ENCODE measurements at places on chromosomes 1 and 21. TPM values are rescaled to one million over a fixed set of nuclear protein-coding genes. Genes with fewer than 3 reads are reported as not detected.

Gene TMEM39B
- total RNA-seq = 23.8 TPM

Gene ZNF683
- not detected for total RNA-seq

Gene C1orf141
- total RNA-seq = not detected

Gene KCNE2
- not detected for total RNA-seq

Gene NBPF6
- not detected for total RNA-seq

- peak overlapping the region; percentile 88 for H3K27ac ChIP-seq
- peak overlapping the region; percentile 92 for H3K4me3 ChIP-seq
- peaks cover 31% of the 10 kb centered on the region for H3K4me1 ChIP-seq
- no peaks in the 10 kb centered on the region for H3K27me3 ChIP-seq
- H3K36me3 ChIP-seq = peaks cover 16% of the 10 kb centered on the region
- DNase-seq = no peak
Observed at GRCh38 chr1:150875197-150876118, 941 bp downstream of the ARNT start.

DNA sequence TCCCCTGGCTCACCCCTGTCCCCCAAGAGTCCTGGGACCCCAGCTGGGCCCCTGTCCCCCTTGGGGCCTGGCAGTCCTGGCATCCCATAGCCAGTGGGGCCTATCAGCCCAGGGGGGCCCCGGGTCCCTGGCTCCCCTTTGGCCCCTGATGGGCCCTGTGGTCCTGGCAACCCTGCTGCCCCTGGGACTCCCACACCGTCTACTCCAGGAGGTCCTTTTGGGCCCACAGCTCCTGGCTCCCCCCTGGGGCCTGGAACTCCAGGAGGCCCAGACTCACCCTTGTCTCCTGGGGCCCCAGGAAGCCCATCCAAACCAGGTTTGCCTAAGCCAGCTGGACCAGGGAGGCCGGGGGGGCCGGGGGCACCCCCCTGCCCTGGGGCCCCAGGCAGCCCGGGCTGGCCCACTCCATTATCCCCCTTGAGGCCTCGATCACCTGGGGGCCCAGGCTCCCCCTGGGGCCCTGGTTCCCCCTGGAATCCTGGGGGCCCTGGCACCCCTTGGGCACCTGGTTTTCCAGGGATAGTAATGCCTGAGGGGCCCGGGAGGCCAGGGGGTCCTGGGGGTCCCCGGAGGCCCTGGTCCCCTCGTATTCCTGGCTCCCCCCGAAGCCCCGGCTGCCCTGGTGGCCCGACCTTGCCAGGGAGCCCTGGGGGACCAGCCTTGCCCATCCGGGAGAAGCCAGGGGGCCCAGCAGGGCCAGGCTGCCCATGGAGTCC lies 10.1 kb downstream of the ADPRS start:
- H3K27ac ChIP-seq = no peak overlapping the region
- peaks cover 26% of the 10 kb centered on the region for H3K36me3 ChIP-seq
- H3K4me1 ChIP-seq = peaks cover 3% of the 10 kb centered on the region
- H3K27me3 ChIP-seq = no peaks in the 10 kb centered on the region
- H3K4me3 ChIP-seq = no peak overlapping the region

- DNase-seq = no peak
- no peaks in the 10 kb centered on the region for H3K27me3 ChIP-seq
- H3K36me3 ChIP-seq = peaks cover 73% of the 10 kb centered on the region
- no peaks in the 10 kb centered on the region for H3K4me1 ChIP-seq
Observed at GRCh38 chr1:109592916-109593315, 26.5 kb downstream of the GNAT2 start.

- no peak overlapping the region for H3K4me3 ChIP-seq
- H3K4me1 ChIP-seq = no peaks in the 10 kb centered on the region
- H3K27ac ChIP-seq = no peak overlapping the region
- no peaks in the 10 kb centered on the region for H3K36me3 ChIP-seq
- no peak for DNase-seq
- H3K27me3 ChIP-seq = peaks cover 13% of the 10 kb centered on the region
Observed at GRCh38 chr1:63276624-63277023, 45.7 kb upstream of the FOXD3 start.

DNA sequence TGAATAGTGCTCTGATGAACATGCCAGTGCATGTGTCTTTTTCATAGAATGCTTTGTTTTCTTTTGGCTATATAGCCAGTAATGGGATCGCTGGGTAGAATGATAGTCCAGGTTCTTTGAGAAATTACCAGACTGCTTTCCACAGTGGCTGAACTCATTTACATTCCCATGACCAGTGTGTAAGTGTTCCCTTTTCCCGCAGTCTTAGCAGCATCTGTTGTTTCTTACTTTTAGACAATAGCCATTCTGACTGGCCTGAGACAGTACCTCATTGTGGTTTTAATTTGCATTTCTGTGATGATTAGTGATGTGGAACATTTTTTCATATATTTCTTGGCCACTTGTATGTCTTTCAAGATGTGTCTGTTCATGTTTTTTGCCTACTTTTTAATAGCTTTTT lies 784.5 kb downstream of the USP25 start:
- H3K27ac ChIP-seq = no peak overlapping the region
- DNase-seq = no peak
- no peaks in the 10 kb centered on the region for H3K36me3 ChIP-seq
- H3K4me1 ChIP-seq = no peaks in the 10 kb centered on the region
- H3K27me3 ChIP-seq = no peaks in the 10 kb centered on the region

DNA sequence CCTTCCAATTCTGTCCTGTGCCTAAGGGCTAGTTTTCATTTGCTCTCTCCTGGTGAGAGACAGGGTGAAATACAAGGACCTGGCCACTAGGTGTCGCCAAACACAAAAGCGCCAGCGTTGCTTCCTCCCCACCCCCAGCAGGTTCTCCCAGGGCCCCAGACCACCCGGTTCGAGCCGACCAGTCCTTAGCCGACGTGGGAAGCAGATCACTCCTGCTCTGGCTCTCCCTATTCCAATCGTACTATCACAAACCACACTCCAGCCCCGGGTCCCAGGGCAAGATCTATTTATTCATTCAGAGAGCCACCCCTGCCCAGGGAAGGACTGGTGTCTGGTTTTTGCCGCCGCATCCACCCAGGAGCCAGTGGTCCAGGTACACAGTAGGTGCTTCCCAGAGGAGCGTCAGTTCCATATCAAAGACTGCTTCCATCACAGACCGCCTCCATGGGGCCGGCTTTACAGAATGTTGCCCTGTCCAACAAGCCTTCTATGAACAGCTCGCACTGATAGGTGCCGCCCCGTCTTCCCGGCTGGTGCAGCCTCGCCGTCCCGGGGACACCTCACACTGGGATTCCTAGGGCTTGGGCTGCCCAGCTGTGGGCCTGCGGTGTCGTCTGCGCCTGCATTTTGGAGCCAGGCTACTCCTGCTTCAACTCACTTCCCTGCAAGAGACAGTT lies 35.0 kb downstream of the CTNNBIP1 start:
- no peak overlapping the region for H3K4me3 ChIP-seq
- no peaks in the 10 kb centered on the region for H3K27me3 ChIP-seq
- no peaks in the 10 kb centered on the region for H3K36me3 ChIP-seq

GRCh38 chr1:112872551-112872962 lies 83.4 kb downstream of the SLC16A1 start:
- no peak overlapping the region for H3K4me3 ChIP-seq
- H3K27ac ChIP-seq = no peak overlapping the region
- peaks cover 9% of the 10 kb centered on the region for H3K27me3 ChIP-seq
- no peaks in the 10 kb centered on the region for H3K36me3 ChIP-seq
- DNase-seq = no peak

DNA sequence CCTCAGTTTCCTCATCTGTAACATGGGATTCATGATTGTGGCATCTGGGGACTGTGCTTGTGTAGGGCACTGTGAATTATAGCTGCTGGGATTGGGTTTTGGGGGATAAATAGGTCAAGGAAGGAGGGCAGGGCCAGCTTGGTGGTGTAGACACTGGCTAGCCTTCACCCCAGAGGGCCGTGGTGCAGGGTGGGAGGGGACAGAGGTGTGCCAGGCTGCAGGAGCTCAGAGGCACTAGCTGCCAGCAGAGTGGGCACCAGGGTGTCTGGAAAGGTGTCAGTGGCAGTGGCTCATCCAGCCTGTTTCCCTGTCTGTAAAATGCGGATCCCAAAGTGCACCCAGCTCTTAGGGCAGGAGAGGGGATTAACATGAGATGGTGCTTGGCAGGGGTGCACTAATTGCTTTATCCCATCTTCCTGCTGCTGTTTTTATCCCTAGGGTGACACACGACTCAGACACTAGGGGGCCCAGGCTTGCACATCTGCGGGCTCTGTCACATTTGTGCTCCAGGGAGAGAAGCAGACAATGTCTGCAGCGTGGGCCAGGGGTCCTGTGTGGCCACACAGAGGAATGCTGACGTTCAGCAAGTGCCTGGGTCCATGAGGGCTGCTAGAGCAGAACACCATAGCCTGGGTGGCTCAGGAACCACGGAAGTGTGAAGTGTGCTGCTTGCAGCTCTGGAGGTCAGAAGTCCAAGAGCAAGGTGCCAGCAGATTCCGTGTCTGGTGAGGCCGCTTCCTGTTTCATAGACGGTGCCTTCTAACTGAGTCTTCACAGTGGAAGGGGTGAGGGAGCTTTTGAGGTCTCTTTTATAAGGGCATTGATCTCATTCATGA lies 19.3 kb downstream of the OBSCN start:
- DNase-seq = no peak
- peaks cover 44% of the 10 kb centered on the region for H3K36me3 ChIP-seq
- H3K4me1 ChIP-seq = no peaks in the 10 kb centered on the region
- H3K27me3 ChIP-seq = no peaks in the 10 kb centered on the region
- H3K4me3 ChIP-seq = no peak overlapping the region

- no peak overlapping the region for H3K4me3 ChIP-seq
- peaks cover 27% of the 10 kb centered on the region for H3K27me3 ChIP-seq
- H3K4me1 ChIP-seq = peaks cover 22% of the 10 kb centered on the region
- DNase-seq = no peak
- no peak overlapping the region for H3K27ac ChIP-seq
- no peaks in the 10 kb centered on the region for H3K36me3 ChIP-seq
Observed at GRCh38 chr1:109873278-109874175, 37.1 kb upstream of the CSF1 start.

DNA sequence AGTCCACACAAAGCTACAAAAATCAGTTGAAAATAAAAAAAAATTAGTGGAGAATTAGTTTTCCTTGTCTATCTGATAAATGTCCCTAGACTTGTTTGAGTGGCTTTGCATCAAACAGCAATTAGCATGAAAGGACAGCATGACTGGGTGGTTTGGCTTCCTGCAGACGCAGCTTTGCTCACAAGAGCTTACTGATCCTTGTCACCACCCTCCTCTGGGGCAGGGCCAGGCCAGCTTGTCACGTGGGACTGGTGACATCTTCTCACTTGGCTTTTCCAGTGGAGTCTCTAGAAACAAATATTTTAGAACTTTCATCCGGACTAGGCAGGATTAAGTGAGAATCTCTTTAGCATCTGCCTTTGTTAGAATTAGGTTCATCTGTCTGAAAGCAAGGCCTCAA lies 76.0 kb upstream of the OLIG2 start:
- no peak overlapping the region for H3K27ac ChIP-seq
- no peak overlapping the region for H3K4me3 ChIP-seq
- H3K36me3 ChIP-seq = no peaks in the 10 kb centered on the region
- no peak for DNase-seq

DNA sequence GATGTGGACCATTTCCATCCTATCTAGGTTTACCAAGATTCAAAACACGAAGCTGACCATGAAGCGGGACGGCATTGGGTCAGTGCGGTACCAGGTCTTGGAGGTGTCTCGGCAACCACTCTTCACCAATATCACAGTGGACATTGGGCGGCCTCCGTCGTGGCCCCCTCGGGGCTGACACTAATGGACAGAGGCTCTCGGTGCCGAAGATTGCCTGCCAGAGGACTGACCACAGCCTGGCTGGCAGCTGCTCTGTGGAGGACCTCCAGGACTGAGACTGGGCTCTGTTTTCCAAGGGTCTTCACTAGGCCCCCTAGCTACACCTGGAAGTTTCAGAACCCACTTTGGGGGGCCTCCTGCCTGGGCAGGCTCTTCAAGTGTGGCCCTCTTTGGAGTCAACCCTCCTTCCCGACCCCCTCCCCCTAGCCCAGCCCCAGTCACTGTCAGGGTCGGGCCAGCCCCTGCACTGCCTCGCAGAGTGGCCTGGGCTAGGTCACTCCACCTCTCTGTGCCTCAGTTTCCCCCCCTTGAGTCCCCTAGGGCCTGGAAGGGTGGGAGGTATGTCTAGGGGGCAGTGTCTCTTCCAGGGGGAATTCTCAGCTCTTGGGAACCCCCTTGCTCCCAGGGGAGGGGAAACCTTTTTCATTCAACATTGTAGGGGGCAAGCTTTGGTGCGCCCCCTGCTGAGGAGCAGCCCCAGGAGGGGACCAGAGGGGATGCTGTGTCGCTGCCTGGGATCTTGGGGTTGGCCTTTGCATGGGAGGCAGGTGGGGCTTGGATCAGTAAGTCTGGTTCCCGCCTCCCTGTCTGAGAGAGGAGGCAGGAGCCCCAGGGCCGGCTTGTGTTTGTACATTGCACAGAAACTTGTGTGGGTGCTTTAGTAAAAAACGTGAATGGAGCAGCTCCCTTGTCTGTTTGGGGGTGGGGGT lies 864 bp upstream of the CCDC24 start:
- H3K27ac ChIP-seq = peak overlapping the region; percentile 88
- no peaks in the 10 kb centered on the region for H3K27me3 ChIP-seq
- peaks cover 2% of the 10 kb centered on the region for H3K36me3 ChIP-seq
- peak overlapping the region; percentile 96 for H3K4me3 ChIP-seq
- DNase-seq = no peak

- H3K27ac ChIP-seq = no peak within 1 kb of the TSS
- peaks cover 50% of the 10 kb centered on the region for H3K27me3 ChIP-seq
- H3K4me3 ChIP-seq = no peak within 1 kb of the TSS
- DNase-seq = no peak
- H3K4me1 ChIP-seq = no peaks in the 10 kb centered on the region
Observed at GRCh38 chr1:182061594-182061993, at the start of gene ZNF648. Gene ZNF648 (minus strand): TSS chr1:182061712. CDS start chr1:182058010, 3,702 bp downstream.

DNA sequence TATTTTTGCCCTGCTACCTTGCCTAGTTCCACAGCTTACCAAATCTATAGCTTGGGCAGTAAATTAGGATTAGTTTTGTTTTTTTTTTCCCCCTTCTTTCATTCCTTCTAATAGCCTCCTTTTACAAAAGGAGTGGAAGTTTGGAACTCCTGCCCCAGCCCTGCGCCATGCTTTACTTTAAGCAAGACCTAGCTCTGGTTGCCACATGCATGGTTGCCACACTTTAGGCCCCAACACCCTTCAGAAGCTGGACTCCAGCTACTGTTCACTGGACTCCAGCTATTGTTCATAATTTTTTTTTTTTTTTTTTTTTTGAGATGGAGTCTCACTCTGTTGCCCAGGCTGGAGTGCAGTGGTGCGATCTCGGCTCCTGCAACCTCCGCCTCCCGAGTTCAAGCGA lies 115.8 kb downstream of the NR5A2 start:
- H3K4me1 ChIP-seq = peaks cover 8% of the 10 kb centered on the region
- no peak overlapping the region for H3K27ac ChIP-seq
- H3K27me3 ChIP-seq = no peaks in the 10 kb centered on the region
- no peaks in the 10 kb centered on the region for H3K36me3 ChIP-seq
- DNase-seq = no peak

DNA sequence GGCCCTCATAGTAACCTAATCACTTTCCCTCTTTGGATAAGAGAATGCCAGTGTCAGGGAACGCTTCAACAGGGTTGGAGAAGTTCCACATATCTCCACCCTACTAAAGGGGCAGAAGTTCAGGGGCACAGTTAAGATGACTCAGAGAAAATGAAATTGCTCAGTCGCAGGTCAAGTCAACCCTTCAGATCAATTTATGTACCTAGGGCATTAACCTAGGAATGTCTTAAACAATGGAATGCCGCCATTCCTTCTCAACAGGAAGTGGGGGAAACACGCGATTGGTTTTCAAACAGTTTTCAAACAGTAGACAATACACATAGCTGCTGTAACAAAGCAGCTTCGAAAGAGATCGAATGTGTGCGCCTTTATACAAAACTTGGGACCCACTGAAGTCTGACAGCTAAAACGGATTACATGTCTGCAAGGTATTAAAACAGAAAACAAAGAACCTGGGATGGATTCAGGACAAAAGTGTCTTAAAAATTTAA lies 897 bp downstream of the SLC25A24 start:
- no peaks in the 10 kb centered on the region for H3K27me3 ChIP-seq
- H3K4me1 ChIP-seq = peaks cover 29% of the 10 kb centered on the region
- no peak for DNase-seq
- peak overlapping the region; percentile 93 for H3K4me3 ChIP-seq
- H3K36me3 ChIP-seq = peaks cover 28% of the 10 kb centered on the region

Data from activated B cell treated with CpG ODN at 0.5 μM for 24 hours (primary cell).